Left lung (tissue), 14 donors: ENCODE measurements at places on chromosomes 11 and 22.
A peak's percentile ranks its signal among the peaks of the same experiment; 100 is the strongest.

DNA sequence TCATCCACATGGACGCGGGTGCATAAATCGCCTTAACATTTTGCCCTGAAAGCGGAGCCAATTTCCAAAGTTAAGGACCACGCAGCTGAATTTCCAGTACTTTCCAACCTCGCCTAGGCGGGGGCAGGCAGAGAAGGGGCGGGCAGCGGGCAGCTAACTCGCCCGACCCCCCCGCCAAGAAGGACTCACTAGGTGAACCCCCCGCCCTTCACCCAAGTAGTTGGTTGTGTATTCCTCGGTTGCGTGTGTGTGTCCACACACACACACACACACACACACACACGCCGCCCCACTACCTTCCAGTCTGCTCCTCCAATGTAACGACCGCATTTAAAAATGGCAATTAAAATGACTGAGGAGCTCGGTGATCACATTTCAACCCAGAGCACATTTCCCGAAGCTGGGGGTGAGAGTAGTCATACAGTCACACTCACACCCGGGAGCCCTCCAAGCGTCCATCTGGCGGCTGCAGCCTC is 1.4 kb downstream of the TENM4 start:
- no peak for DNase-seq

DNA sequence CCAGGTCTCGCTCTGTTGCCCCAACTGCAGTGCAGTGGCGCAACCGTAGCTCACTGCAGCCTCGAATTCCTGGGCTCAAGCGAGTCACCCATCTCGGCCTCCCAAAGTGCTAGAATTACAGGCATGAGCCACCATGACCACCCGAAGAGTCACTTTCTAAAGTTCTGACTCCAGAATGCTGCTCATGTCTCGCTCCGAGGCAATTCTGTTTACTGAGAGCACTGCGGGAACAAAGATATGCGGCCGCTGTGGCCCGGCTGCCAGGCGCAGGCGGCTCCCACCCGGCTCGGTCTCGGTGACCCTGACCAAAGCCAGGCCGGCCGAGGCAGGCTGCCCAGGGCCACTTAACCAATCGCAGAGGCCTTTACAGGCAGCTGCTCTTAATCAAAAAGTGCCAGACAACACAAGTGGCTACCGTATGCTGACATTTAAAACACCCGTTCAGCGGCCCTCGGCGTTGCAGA is 78.7 kb downstream of the PHF21B start:
- DNase-seq: no peak

DNA sequence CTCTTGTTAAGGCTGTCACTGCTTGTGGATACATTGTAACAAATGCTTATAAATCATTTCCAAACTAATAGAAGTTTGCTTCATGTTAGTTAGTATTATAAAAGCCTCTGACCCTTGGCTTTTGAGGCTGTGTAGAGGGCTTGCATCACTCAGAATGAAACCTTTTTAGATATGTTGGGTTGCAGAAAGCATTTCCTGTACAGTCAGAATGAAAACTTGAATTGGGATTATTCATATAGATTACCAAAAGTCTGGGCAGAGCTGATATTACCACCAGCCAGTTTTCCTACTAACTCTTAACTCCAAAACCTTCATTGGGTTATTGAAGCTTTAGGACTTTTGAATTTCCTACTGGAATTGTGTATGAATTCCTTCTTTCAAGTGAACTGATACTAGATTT is 12.0 kb downstream of the KMT2A start:
- DNase-seq: no peak

GRCh38 chr22:41915786-41916493 is 1.1 kb upstream of the SHISA8 start:
- DNase-seq: no peak

GRCh38 chr11:111357150-111358037 is 21.7 kb downstream of the POU2AF1 start:
- DNase-seq: no peak

- no peak for DNase-seq
Measured at GRCh38 chr11:79610678-79611077, 169.8 kb upstream of the TENM4 start.

GRCh38 chr11:115255006-115255762 is 249.0 kb downstream of the CADM1 start:
- no peak for DNase-seq

DNA sequence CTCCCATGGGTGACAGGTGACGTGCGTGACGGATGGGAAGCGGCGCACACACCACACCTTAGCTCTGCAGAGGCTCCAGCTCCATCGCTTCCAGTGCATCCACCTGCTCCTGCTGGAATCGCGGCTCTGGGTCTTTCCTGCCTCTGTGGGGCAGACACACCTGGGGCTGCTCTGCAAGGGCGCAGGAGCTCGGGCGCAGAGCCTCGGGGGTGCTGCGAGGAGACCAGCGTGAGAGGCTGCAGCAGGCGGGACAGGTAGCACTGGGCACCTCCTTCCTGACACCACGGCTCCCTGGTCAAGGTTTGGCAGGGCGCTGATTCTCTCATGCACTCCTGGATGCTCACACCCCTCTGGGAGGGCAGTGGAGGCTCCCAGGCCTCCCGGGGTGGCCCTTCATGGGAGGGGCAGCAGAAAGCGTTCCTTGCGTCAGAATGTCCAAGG is 1494.3 kb downstream of the BRD1 start:
- no peak for DNase-seq

GRCh38 chr11:87368151-87368550 is 330.4 kb downstream of the TMEM135 start:
- DNase-seq: no peak

DNA sequence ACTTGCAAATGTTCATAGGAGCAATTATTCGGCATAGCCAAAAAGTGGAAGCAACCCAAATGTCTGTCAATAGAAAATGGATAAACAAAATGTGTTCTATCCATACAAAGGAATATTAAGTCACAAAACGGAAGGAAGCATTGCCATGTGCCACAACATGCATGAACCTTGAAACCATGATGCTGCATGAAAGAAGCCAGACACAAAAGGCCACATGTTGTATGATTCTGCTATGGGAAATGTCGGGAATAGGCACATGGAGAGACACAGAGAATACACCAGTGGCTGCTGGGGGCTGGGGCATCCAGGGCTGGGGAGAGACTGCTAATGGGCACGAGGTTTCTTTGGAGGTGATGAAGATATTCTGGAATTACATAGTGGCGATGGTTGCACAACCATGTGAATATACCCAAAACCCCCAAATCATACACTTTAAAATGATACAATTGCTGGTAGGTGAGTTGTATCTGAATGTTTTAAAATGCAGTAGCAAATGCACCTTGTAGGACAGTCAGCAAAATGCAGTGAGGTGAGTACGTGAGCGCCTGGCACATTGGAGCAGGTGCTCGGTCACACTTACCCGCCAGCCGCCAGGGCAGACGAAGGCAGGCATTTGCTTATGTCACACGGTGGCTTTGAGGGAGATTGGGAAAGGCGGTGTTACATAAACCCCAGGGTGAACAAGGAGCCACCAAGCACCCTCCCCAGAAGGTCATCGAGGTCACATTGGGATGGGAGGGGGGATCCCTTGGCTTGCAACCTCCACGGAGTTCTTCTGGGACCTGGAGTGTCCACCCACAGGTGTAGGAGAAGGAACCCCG is 6.3 kb upstream of the OSM start:
- DNase-seq: no peak

DNA sequence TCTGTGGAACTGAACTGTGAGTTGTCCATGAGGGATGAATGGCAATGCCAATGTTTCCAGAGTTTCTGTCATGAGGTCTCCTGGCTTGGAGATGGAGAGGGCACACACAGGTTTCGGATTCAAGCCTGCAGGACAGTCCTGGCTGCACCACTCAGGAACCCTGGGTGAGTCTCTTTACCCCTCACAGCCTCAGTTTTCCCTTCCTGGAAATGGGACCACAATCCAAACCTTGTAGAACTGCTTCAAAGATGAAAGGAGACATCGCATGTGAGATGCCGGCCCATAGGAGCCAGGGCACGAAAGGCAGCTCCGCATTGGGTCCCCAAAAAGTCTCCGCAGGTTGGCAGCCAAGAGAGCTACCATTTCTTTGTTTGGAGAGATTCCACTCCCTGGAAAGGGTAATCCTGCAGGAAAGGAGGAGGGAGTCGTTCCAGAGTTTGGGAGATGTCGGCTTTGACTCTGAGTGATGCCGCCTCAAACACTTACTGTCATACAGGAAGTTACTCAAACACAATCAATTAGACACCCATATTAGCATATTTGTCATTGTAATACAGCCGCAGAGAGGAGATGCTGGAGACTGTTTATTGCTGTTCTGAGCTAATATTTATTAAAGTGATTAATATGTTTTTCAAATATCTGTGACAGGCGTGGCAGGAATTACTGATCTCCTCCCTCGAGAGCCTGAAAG is 318.3 kb downstream of the MN1 start:
- DNase-seq: no peak

GRCh38 chr11:93198215-93198845 is 539 bp upstream of the SLC36A4 start:
- peak; percentile 28 for DNase-seq

DNA sequence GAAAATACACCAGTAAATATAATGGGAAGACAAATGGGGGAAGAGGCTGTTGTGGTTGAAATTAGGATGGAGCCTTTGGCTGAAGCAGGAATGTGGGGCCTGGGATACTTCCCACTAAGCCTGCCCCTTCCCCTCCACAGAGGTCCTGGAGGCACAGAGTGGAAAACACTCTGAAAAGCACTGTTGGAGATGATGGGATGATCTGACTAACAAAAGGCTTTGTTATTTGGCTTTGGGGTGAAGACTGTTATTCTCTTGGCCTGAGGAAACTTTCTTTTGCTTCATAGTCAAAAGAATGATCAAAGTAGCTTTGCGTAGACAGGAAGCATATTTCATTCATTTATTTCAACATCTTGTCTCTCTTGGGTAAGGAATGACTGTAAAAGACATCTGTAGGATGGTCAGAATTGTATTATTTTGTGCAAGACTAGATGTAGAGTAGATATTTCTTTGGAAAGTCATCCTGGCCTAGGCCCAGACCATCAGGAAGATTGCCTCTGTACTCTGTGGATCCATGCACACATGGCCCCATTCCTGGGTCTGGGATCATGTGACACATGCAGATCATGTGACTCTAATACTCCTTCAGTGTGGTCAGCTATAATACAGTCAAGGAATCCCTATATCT is 111.4 kb downstream of the SPON1 start:
- no peak for DNase-seq

DNA sequence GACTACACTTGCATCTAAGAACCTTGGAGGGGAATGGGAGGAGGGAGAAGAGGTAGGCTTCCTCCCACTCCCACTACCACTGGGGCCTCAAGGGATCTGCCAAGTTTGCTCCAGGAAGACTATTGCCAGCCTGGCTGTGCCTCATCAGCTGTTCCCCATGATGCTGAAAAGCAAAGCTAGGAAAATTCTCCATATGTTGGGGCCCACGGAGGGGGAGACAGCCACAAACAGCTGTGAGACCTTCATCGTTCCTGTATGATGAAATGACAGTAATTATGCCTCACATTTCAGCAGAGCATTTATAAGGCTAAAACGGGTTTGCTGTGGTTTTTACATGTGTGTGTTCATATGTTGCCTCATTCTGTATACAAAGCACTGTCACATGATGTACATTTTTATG is 6.7 kb downstream of the DSCAML1 start:
- no peak for DNase-seq
